ENCODE measurements at places on chromosomes 6 and 20. TPM values are rescaled to one million over a fixed set of nuclear protein-coding genes. Genes with fewer than 3 reads are reported as not detected.
A peak's percentile ranks its signal among the peaks of the same experiment; 100 is the strongest.

Gene TGM3
- total RNA-seq: not detected

Gene KCNQ5
- total RNA-seq: 11.8 TPM

Gene ADGRF5
- total RNA-seq: not detected

Gene LTV1
- total RNA-seq: 26.8 TPM

Gene SLC22A1
- 0.16 TPM for total RNA-seq

Gene CST2
- total RNA-seq: not detected

- H3K27me3 ChIP-seq: peaks cover 32% of the 10 kb centered on the region
- DNase-seq: no peak
These were observed 16.5 kb upstream of the LIN28B start for GRCh38 chr6:104940238-104940892.

- H3K4me1 ChIP-seq: peaks cover 58% of the 10 kb centered on the region
- peaks cover 45% of the 10 kb centered on the region for H3K36me3 ChIP-seq
- H3K27ac ChIP-seq: peak overlapping the region; percentile 99
- peak overlapping the region; percentile 92 for H3K4me3 ChIP-seq
- DNase-seq: peak; percentile 84
These were observed 728 bp upstream of the TRIM39 start for GRCh38 chr6:30325873-30326525.

GRCh38 chr6:70234561-70235236 lies 68.2 kb downstream of the COL9A1 start:
- no peak for DNase-seq
- H3K4me3 ChIP-seq: no peak overlapping the region
- H3K27me3 ChIP-seq: peaks cover 5% of the 10 kb centered on the region
- no peaks in the 10 kb centered on the region for H3K4me1 ChIP-seq

DNA sequence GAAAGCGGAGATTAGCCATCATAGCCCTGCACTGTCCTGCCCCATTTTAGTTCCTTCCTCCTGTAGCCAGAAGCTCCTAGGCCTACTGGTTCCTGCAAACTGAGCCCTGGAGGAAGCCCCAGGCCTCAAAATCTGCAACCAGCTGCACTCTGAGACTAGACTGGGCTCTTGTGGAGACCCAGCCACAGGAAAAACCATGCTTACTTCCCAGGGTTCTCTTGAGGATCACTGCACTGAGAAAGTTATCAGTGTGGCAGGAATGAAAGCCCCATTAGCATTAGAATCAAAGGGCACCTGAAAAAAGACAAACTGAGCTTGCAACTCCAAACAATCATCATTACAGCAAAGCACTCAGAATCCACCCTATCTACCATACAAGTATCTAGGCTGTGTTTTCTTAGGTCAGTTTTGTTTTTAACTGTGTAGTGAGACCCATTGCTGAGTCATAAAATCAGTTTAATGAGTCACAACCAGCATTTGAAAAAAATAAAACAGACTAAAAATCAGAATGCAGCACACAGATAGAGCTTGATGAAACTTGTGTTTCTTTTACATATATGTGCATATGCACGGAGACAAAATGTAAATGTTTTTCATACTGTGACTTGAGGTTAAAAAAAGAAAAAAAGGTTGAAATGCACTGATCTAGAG lies 91.0 kb downstream of the UNC5CL start:
- no peak overlapping the region for H3K4me3 ChIP-seq
- DNase-seq: no peak
- peaks cover 27% of the 10 kb centered on the region for H3K27me3 ChIP-seq
- no peak overlapping the region for H3K27ac ChIP-seq

DNA sequence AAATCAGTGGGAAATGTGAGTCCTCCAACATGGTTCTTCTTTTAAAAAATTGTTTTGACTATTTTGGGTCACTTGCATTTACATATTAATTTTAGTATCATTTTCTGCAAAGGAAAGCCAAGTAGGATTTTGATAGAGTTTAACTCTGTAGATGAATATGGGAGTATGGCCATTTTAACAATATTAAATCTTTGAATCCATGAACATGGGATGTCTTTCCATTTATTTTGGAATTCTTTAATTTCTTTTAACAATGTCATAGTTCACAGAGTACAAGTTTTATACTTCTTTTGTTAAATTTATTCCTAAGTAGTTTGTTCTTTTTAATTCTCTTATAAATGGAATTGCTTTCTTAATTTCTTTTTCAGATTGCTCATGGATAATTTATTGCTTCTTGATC lies 56.5 kb upstream of the ARMC2 start:
- H3K36me3 ChIP-seq: peaks cover 6% of the 10 kb centered on the region
- no peak overlapping the region for H3K27ac ChIP-seq
- no peak overlapping the region for H3K4me3 ChIP-seq
- no peak for DNase-seq
- peaks cover under 1% of the 10 kb centered on the region for H3K4me1 ChIP-seq

DNA sequence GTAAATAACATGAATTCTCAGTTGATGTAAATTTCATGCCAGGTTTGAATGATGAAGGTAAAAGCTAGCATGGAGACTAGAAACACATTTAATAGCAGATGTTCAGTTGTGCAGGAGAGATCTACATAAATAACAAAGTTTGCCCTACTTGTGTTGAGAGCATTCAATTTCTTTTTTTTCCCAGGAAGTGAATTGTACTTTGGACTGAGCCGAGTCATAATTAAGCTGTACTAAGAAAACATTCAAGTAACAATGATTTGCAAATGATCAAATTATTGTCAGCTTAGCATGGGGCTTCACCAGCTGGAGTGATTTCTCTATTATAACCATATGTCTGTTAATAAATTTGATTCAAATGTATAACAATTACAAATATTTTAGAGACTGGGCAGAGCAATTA lies 893.5 kb upstream of the MAP3K7 start:
- no peaks in the 10 kb centered on the region for H3K36me3 ChIP-seq
- DNase-seq: no peak

- peaks cover 4% of the 10 kb centered on the region for H3K27me3 ChIP-seq
- H3K27ac ChIP-seq: no peak overlapping the region
- no peak for DNase-seq
These were observed 21.0 kb downstream of the KIF13A start for GRCh38 chr6:17966451-17966850.

All from activated CD8-positive, alpha-beta T cell treated with anti-CD3 and anti-CD28 coated beads, Interleukin-2, amount 10 ng/mL, durations not matched to agents 7 days and 5 days (primary cell).